Sigmoid colon (tissue), 7 donors: ENCODE measurements at places on chromosomes 16 and 17. TPM values are rescaled to one million over a fixed set of nuclear protein-coding genes. Genes with fewer than 3 reads are reported as not detected.

- no peaks in the 10 kb centered on the region for H3K36me3 ChIP-seq
- no peak for DNase-seq
- no peaks in the 10 kb centered on the region for H3K27me3 ChIP-seq
- H3K27ac ChIP-seq, result no peak overlapping the region
Measured at GRCh38 chr17:27990100-27990499, 52.4 kb upstream of the NLK start.

- H3K27ac ChIP-seq, result no peak overlapping the region
- peaks cover 3% of the 10 kb centered on the region for H3K27me3 ChIP-seq
- peaks cover 14% of the 10 kb centered on the region for H3K4me1 ChIP-seq
Measured at GRCh38 chr16:85901773-85902365, 2.9 kb downstream of the IRF8 start.

DNA sequence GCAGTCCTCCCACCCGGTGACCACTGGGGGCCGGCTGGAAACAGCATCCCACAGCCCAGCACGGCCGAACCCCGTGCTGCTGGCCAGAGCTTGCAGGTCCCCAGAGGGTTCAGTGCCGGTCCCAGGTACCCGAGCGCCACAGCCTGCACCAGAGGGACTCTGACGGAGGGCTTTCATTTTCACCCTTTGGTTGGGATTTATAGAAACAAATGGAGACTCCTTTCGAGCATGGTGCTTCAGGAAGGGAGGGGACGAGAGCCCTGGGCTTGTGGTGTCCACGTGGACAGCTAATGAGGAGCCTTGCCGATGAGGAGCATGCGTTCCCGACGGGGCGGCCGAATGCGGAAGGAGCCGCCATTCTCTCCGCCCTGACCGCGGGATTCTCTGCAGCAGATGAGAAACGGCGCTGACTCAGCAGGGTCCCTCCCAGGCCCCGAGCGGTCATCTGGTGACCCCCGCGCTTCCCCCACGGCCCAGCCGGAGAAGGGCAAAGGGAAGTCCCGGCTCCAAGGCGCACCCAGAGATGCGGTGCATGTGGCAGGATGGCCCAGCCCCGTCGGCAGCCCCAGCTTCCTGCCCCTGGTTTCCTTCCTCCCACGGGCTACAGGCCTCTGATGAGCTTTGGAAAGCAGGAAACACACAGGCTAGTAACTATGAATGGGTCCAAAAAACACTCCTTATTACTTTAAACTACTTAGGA, 9.8 kb downstream of the SLC38A10 start:
- H3K4me3 ChIP-seq, result peak overlapping the region; percentile 31
- peaks cover 31% of the 10 kb centered on the region for H3K36me3 ChIP-seq
- H3K27me3 ChIP-seq, result no peaks in the 10 kb centered on the region
- H3K4me1 ChIP-seq, result peaks cover 9% of the 10 kb centered on the region

DNA sequence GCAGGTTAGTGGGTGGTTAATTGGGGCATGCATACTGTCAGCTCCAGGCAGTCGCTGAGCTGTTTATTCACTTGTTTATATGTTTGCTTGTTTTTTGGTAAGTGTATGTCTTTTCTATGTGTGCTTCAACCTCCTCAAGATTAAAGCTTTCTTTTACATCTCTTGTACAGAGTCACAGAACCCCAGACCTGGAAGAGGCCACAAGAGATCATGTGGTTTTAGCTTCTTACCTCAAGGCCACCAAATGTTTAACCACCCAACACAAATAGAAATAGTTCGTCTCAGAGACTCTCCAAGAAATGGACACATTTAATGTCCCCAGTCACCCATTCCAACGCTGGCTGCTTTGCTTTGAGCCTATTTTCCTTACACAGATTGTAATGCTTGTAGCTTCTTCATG, 11.8 kb upstream of the TMEM98 start:
- no peak overlapping the region for H3K4me3 ChIP-seq
- no peak for DNase-seq
- peaks cover 8% of the 10 kb centered on the region for H3K4me1 ChIP-seq
- no peak overlapping the region for H3K27ac ChIP-seq

DNA sequence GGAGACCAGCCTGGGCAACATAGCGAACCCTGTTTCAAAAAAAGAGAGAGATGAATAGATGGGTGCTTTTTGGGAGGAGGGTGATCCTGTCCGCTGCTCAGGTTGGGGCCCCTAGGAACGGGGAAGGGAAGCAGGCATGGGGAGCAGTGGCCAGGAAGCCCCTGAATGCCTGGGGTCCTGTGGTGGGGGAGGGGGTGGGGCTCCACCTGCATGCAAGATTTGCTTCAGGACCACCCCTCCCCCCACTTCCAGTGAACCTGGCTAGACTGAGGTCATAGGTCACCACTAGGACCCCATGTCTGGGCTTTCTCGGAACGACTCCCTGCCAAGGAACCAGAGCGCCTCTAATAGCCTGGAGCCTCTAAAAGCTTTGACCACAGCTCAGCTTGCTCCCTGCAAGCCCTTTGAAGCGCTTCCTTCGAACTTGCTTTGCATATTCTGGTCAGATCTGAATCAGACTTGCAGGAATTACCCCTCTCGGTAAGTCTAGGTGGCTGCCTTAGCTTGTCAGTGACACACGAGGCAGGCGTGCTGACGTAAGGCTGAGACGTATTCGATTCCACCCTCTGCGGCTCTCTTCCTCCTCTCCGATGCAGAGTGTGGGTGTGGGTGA, 3.7 kb downstream of the SOCS3 start:
- no peak overlapping the region for H3K4me3 ChIP-seq
- peaks cover 26% of the 10 kb centered on the region for H3K36me3 ChIP-seq
- DNase-seq, result peak; percentile 85
- H3K4me1 ChIP-seq, result no peaks in the 10 kb centered on the region
- H3K27ac ChIP-seq, result peak overlapping the region; percentile 99

GRCh38 chr17:68381076-68381900, 76.0 kb downstream of the WIPI1 start:
- no peak overlapping the region for H3K4me3 ChIP-seq
- peak; percentile 17 for DNase-seq
- no peak overlapping the region for H3K27ac ChIP-seq

DNA sequence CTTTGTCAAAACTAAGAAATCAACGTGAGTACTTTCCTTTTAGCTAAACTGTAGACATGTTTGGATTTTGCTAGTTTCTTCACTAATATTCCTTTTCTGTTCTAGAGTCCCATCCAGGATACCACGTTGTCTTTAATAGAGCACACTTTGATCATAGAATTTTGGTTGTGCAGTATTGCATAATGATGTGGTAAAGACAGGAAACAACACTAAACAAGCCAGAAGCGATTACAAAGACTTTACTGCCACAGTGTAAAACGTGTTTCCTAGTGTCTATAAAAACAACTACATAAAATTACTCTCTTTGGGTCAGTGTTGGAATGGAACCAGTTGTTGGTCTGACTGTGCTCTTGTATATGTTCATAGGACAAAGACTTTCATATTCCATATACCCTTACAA, 19.3 kb downstream of the SHISA9 start:
- H3K4me1 ChIP-seq, result no peaks in the 10 kb centered on the region
- H3K36me3 ChIP-seq, result no peaks in the 10 kb centered on the region
- DNase-seq, result no peak

GRCh38 chr16:66269617-66270332, 96.7 kb upstream of the CDH5 start:
- DNase-seq, result peak; percentile 53
- H3K27me3 ChIP-seq, result no peaks in the 10 kb centered on the region
- H3K4me1 ChIP-seq, result peaks cover 9% of the 10 kb centered on the region
- H3K4me3 ChIP-seq, result peak overlapping the region; percentile 41
- H3K36me3 ChIP-seq, result no peaks in the 10 kb centered on the region
- H3K27ac ChIP-seq, result no peak overlapping the region

GRCh38 chr16:49559242-49559641, 185.6 kb downstream of the C16orf78 start:
- no peak overlapping the region for H3K27ac ChIP-seq
- no peaks in the 10 kb centered on the region for H3K27me3 ChIP-seq
- H3K4me3 ChIP-seq, result no peak overlapping the region

DNA sequence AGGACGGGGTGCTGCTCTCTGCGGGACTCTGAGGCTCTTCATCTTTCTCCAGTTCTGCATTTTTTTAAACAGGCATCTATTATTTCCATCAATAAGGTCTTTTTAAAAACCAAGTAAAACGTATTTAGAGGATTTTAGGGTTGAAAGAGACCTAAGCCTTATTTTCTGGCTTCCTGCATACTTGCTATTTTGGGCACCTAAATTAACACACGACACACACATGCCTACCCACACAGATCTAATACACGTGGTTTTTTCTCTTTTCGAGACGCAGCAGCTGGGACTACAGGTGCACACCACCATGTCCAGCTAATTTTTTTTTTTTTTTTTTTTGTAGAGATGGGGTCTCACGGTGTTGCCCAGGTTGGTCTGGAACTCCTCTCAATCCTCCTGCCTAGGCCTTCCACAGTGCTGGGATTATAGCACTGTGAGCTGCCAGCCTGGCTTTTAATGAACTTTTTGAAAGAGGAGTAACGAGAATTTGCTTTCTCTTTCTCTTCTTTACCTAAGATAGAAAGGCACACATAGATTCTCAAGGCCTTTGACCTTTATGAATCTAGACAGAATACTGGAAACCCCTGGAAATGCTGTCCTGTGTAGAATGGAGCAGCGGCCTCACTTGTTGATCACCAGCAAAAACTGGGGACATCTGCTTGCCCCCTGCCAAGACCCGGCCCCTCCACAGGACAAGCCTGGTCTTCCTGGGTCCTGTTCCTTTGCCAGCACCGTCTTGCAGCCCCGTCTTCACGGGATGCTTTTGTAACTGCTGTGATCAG, 13.8 kb downstream of the DNAAF8 start:
- no peak for DNase-seq
- H3K4me3 ChIP-seq, result no peak overlapping the region

DNA sequence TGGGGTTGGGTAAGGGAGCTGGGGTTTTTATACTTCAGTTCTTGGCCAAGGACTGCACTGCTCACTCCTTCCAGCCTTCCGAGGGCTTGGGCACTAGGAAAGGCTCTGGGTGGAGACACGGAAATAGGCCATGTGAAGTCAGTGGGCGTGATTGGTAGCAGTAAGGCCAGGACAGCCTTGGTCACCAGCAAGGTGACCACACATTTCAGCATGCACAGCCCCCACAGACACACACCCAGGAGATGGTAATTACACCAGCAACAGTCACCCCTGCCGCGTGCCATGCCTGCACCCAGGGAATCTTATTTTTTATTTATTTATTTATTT, 252.5 kb downstream of the SEC14L1 start:
- peaks cover 87% of the 10 kb centered on the region for H3K4me1 ChIP-seq
- no peak overlapping the region for H3K4me3 ChIP-seq
- H3K27ac ChIP-seq, result peak overlapping the region; percentile 95
- H3K27me3 ChIP-seq, result no peaks in the 10 kb centered on the region
- H3K36me3 ChIP-seq, result no peaks in the 10 kb centered on the region

DNA sequence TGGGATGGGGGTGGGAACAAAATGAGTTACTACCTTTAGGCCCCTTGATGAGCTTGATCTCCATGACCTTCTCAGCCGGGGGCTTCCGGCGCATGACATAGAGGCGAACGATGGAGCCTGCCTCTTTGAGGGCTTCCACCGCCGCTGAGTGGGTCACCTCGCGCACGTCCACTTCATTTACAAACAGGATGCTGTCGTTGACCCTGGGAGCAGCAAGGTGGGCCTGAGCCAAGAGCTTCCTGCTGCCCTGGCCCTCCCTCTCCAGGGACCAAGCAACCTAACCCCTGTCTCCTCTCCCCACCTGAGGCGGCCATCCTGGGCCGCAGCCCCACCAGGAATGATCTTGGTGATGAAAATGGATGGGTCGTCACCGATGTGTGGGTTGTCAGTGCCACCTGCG, 16.2 kb downstream of the DLG4 start:
- no peaks in the 10 kb centered on the region for H3K27me3 ChIP-seq
- H3K27ac ChIP-seq, result no peak overlapping the region
- peaks cover 39% of the 10 kb centered on the region for H3K36me3 ChIP-seq
- DNase-seq, result no peak
- H3K4me1 ChIP-seq, result no peaks in the 10 kb centered on the region
- no peak overlapping the region for H3K4me3 ChIP-seq

GRCh38 chr17:76772842-76773525, 35.1 kb downstream of the MFSD11 start:
- DNase-seq, result no peak
- H3K27ac ChIP-seq, result peak overlapping the region; percentile 39
- H3K27me3 ChIP-seq, result no peaks in the 10 kb centered on the region
- peaks cover 25% of the 10 kb centered on the region for H3K36me3 ChIP-seq

DNA sequence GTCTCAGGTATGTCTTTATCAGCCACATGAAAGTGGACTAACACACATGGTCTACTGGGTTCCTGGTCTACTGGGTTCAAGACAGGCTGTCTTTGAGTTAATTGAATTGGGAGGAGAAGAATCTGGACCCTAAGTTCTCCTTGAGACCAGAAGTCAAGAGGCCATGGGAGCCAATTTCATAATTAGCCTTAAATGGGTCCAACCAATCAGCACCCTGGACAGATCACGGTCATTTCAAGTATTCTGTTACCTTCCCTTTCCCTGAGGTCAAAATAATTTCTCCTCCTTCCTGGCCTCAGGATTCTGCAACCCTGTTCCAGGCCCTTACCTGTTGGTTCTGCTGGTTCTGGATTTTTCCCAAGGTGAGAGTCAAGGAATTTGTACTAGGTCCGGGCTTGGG, 23.8 kb downstream of the OSBPL7 start:
- DNase-seq, result no peak
- H3K27me3 ChIP-seq, result peaks cover 27% of the 10 kb centered on the region
- H3K27ac ChIP-seq, result no peak overlapping the region
- H3K4me1 ChIP-seq, result no peaks in the 10 kb centered on the region
- H3K36me3 ChIP-seq, result no peaks in the 10 kb centered on the region

DNA sequence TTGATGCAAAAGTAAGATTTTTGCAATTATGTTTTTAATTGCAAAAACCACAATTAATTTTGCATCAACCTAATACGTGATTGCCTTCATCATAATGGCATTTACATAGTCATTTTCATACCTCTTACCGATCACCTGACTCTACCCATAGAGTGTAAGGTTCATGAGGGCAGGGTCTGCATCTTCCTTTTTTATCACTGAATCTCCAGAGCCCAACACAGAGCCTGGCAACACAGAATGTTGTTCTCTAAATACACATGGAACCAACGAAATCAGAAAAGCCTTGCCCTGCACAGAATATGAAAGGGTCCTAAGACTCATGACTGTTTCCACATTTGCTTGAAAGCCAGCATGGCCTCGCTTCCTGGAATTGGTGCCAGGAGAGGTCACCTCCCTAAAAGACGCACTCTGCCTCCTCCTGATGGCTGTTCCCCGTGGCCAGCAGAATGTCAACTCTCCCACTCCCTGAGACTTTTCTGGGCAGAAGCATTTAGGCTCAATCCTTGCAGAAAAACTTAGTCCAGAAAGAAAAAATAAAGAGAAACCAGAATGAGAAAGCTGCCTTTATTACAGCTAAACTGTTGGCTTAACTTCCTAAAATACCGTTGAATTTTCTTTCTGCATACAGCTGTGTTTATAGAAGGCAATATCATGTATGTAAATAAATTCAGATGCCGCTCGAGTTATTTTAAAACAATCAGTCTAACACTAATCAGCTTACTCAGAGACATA, 327.8 kb upstream of the MAF start:
- DNase-seq, result no peak
- H3K36me3 ChIP-seq, result no peaks in the 10 kb centered on the region
- no peaks in the 10 kb centered on the region for H3K4me1 ChIP-seq
- no peak overlapping the region for H3K4me3 ChIP-seq
- no peaks in the 10 kb centered on the region for H3K27me3 ChIP-seq

GLG1 gene
- total RNA-seq, result 94.0 TPM

ENPP7 gene
- not detected for total RNA-seq

ZNF785 gene
- total RNA-seq, result 8.0 TPM

NPIPA8 gene
- total RNA-seq, result not detected

GSPT1 gene
- 52.7 TPM for total RNA-seq
